Right atrium auricular region (tissue), 2 donors: ENCODE measurements at places on chromosomes 3 and 15.
A peak's percentile ranks its signal among the peaks of the same experiment; 100 is the strongest.

DNA sequence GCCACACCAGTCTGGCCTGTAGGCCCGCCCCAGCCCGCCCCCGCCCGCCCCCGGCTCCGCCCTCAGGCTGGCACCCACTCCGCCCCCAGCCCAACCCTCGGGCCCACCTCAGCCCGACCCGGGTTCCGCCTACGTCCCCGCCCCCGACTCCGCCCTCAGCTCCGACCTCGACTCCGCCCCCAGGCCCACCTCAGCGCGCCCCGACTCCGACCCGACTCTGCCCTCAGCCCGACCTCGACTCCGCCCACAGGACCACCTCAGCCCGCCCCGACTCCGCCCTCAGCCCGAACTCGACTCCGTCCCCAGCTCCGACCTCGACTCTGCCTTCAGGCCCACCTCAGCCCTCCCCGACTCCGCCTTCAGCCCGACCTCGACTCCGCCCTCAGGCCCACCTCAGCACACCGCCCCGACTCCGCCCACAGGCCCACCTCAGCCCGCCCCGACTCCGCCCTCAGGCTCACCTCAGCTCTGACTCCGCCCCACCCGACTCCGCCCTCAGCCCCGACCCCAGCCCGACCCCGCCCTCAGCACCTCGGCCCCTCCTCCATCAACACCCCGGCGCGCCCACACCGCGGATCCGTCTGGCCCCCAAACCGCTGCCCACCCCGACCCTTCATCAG lies at the start of gene RAB43:
TSS of gene RAB43 (minus strand) at position 13 of the 620 bp plus-strand sequence. CDS start 315 bp downstream, outside the sequence.
- peak; percentile 83 for DNase-seq

DNA sequence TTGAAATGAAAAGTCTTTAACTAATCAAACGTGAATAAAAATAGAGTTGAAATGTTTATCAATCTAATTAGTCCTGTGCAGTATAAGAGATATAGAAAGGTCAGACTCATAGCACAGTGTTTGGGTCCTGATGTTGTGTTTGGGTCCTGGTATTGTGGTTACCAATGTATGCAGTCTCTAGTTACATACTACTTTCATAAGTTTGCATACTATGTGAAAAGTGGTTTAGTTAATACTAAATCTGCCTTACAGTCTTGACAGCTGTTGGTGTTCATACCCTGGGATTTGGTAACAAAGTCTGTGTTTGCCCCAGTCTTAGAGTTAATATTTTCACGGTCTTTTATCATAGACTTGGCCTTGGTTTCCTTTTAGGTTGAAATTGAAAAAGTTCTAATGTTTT lies 41.7 kb downstream of the KIF15 start:
- no peak for DNase-seq

DNA sequence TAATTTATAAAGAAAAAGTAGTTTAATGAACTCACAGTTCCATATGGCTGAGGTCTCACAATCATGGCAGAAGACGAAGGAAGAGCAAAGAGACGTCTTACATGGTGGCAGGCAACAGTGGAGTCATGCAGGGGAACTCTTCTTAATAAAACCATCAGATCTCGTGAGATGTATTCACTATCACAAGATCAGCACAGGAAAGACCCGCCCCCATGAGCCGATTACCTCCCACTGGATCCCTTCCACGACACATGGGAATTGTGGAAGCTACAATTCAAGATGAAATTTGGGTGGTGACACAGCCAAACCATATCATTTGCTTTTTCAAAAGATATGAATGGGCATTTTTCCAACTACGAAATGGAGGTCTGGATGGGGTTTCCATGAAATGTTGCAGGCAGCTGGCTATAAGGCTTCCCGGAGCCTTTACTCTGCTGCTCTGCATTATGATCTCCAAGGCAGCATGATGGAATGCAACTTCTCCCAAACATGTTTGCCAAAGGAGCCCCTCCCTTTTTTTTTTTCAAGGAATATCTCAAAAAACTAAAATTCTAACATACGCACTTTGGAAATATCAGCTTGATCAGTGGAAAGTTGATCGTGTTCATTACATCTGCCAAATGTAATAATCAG lies 189.7 kb downstream of the MEX3B start:
- DNase-seq, result no peak

GRCh38 chr3:192816351-192816750 lies 89.0 kb upstream of the FGF12 start:
- DNase-seq, result no peak

DNA sequence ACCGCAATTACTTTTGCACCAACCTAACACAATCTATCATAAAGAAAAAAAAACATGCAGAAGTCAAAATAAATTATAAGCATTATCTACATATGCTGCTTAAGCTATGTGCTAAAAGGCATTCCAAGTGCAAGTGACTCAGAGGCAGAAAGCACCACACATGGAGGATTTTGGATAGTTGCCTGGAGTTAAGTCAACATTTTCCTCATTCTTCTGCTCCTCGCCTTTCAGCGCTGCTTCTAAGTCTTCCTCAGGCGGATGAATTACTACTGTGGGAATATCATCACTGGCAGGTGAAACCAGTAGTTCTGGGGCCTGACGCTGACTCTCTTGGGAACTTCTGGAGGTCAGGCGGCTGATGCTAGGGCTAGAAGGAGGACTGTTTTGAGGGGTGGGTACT lies 53.1 kb downstream of the SLC4A7 start:
- no peak for DNase-seq

DNA sequence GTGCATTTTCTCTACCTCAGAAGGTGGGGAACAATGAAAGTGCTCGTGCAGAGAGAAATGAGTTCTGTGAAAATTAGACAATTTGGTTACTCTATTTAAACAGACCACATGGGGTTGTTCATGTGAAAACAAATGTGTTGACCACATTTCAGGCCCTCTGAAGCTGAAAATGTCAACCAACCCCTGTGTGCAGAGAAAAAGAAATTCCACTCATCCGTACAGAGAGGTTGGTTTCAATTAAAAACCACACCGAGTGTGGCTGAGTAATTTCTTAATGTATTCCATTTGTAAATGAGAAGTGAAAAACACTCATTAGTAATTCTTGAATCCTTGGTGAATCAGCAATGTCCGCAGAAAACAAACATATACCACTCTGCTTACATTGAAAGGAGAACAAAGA lies 46.9 kb upstream of the SLC7A14 start:
- DNase-seq, result no peak

DNA sequence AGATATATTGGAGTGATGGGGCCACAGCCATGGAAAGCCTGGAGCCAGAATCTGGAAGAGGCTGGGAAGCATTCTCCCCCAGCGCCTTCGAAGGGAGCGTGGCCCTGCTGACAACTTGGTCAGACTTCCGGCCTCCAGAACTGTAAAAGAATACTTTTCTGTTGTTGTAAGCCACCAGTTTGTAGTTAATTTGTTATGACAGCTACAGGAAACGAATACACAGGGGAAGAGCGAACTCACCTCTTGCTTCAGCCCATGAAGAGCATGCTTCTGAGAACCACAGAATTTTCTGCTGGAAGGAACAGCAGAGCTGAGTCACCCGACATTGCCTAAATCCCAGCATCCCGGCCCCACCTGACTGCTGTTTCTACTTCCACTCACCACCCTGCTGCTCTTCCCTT lies 501.7 kb downstream of the SHQ1 start:
- DNase-seq, result no peak

GRCh38 chr3:67463656-67464055 lies 190.8 kb downstream of the SUCLG2 start:
- DNase-seq, result no peak
